Endothelial cell of coronary artery (primary cell): ENCODE measurements at places on chromosomes 12 and 14. TPM values are rescaled to one million over a fixed set of nuclear protein-coding genes. Genes with fewer than 3 reads are reported as not detected.

CELA1 gene
- not detected in 2 replicates for total RNA-seq

ALDH1L2 gene
- total RNA-seq = 0.36 and 10.8 TPM in 2 replicates

CAPZA3 gene
- total RNA-seq = not detected in 2 replicates

PMCH gene
- total RNA-seq = 0.09 and 0.72 TPM in 2 replicates

GLT8D2 gene
- total RNA-seq = 0.28 and 0.45 TPM in 2 replicates

ABHD12B gene
- not detected in 2 replicates for total RNA-seq

HOTAIR gene
- total RNA-seq = not detected in 2 replicates

IQSEC3 gene
- not detected in 2 replicates for total RNA-seq

RDH5 gene
- total RNA-seq = 1.2 and 2.8 TPM in 2 replicates

HNF1A gene
- total RNA-seq = not detected in 2 replicates

PLEKHH1 gene
- 0.27 and 0.38 TPM in 2 replicates for total RNA-seq

CISTR gene
- total RNA-seq = not detected in 2 replicates

ANO4 gene
- total RNA-seq = under 0.01 and 0.94 TPM in 2 replicates

KRT2 gene
- total RNA-seq = not detected in 2 replicates

RNU6-8 gene
- not detected in 2 replicates for total RNA-seq

KRT78 gene
- total RNA-seq = not detected in 2 replicates
